GM23248 (cell line): ENCODE measurements at places on chromosomes 7 and 10. TPM values are rescaled to one million over a fixed set of nuclear protein-coding genes. Genes with fewer than 3 reads are reported as not detected.

CRCP gene
- 28.6 and 39.5 TPM in 2 replicates for total RNA-seq

SFRP4 gene
- 0.13 and 0.32 TPM in 2 replicates for total RNA-seq

GPR146 gene
- 9.7 and 10.2 TPM in 2 replicates for total RNA-seq

ERVW-1 gene
- not detected in 2 replicates for total RNA-seq

OR2A12 gene
- total RNA-seq, result not detected in 2 replicates

DNA sequence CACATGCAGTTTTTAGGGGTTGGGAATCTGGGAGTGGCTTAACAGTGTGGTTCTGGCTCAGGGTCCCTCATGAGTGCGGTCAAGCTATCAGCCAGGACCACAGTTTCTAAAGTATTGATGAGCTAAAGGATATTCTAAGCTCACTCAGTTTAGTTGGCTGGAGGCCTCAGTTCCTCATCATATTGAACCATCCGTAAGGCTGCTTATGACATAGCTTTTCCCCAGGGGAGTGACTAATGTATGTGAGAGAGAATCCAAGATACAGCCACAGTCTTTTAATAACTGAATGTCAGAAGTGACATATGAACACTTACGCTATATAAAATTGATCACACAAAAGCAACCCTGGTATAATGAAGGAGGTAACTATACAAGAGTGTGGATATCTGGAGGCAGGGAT is 245.3 kb downstream of the POLR1F start:
- DNase-seq, result peak; percentile 11
- H3K36me3 ChIP-seq, result no peaks in the 10 kb centered on the region
- H3K27ac ChIP-seq, result no peak overlapping the region

DNA sequence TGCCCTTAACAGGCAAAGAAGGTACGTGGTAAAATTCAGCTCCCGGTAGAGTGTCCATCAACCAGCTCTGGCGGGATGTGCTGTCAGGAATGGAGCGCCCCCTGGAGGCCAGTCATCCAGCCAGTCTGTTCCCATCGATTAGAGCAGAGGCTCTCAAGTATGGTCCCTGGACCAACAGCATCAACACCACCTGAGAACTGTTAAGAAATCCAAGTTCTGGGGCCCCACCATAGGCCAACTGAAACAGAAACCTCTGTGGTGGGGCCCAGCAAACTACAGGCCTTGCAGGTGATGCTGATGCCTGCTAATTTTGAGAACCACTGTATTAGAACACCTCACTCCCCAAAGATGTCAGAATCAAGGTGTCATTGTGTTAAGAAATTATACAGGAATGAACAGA is 109.2 kb downstream of the DPY19L1 start:
- DNase-seq, result peak; percentile 28
- H3K27ac ChIP-seq, result no peak overlapping the region
- H3K36me3 ChIP-seq, result no peaks in the 10 kb centered on the region

- no peaks in the 10 kb centered on the region for H3K27me3 ChIP-seq
- peaks cover 64% of the 10 kb centered on the region for H3K4me1 ChIP-seq
- peaks cover 18% of the 10 kb centered on the region for H3K36me3 ChIP-seq
- peak overlapping the region; percentile 13; the same call in 1 of the 2 replicates for H3K27ac ChIP-seq
These were observed 157.8 kb downstream of the NEURL1 start for GRCh38 chr10:103651333-103651732.

- no peaks in the 10 kb centered on the region for H3K4me1 ChIP-seq
- 0 out of 2 replicates have a peak, but pooled peaks cover under 1% of the 10 kb centered on the region for H3K27me3 ChIP-seq
- no peak overlapping the region for H3K27ac ChIP-seq
- no peak for DNase-seq
These were observed 555.5 kb downstream of the ETV1 start for GRCh38 chr7:13433946-13434345.

DNA sequence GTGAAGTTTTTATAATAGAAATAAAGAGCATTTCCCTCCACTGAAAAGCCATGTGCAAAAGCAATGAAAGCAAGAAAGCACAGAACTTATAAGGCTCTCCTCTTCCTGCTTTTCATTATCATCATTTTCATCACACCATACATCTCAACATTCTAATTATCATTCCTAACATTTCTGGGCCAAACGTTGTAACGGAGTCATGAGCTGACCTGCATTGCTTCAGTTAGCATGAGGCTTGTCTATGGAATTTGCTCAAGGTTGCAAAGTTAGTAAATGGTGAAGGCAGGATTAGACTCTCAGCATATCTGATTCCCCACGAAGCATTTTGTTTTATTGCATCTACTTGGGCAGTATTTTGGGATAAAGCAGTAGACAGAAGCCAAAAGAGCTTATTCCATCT is 11.4 kb downstream of the SCIN start:
- no peak overlapping the region for H3K27ac ChIP-seq
- peaks cover 39% of the 10 kb centered on the region for H3K4me1 ChIP-seq
- H3K27me3 ChIP-seq, result no peaks in the 10 kb centered on the region
- H3K36me3 ChIP-seq, result no peaks in the 10 kb centered on the region

DNA sequence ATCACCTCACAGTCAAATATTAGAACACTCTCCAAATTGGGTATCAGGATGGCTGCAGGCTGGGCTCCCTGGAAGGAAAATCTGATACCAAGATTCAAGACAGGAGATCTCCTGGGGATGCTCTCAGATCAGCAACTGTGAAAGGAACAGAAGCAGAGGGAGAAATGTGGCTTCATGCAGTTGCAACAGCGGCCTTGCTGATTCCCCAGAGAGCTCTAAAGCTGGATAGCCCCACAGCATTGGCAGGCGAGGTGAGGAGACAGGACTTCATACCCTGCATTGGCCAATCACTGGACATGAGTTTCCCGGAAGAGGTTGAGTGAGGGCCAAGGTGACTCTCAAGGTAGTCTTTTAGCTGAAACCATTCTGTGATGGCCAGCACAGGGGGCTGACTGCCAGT is 190.6 kb downstream of the PTPN20 start:
- peaks cover 15% of the 10 kb centered on the region for H3K27me3 ChIP-seq
- no peaks in the 10 kb centered on the region for H3K36me3 ChIP-seq
- no peak for DNase-seq

- H3K27ac ChIP-seq, result no peak overlapping the region
- peak overlapping the region; percentile 76 for H3K4me3 ChIP-seq
- DNase-seq, result peak; percentile 53
- H3K4me1 ChIP-seq, result peaks cover 18% of the 10 kb centered on the region; the same call in 1 of the 2 replicates
- H3K27me3 ChIP-seq, result no peaks in the 10 kb centered on the region
These were observed 493 bp downstream of the ZMIZ2 start for GRCh38 chr7:44748948-44749731.

- H3K4me3 ChIP-seq, result no peak overlapping the region
- no peaks in the 10 kb centered on the region for H3K36me3 ChIP-seq
- no peak overlapping the region for H3K27ac ChIP-seq
- H3K27me3 ChIP-seq, result no peaks in the 10 kb centered on the region
These were observed 32.4 kb downstream of the TSPAN12 start for GRCh38 chr7:120825576-120825975.

- H3K36me3 ChIP-seq, result no peaks in the 10 kb centered on the region
- peak; percentile 76 for DNase-seq
- H3K4me1 ChIP-seq, result peaks cover 12% of the 10 kb centered on the region; the same call in 1 of the 2 replicates
- no peaks in the 10 kb centered on the region for H3K27me3 ChIP-seq
These were observed 17.5 kb upstream of the MTPN start for GRCh38 chr7:135994466-135995205.
